ENCODE measurements at places on chromosomes 2 and 18. TPM values are rescaled to one million over a fixed set of nuclear protein-coding genes. Genes with fewer than 3 reads are reported as not detected.

- no peaks in the 10 kb centered on the region for H3K36me3 ChIP-seq
- H3K27me3 ChIP-seq: no peaks in the 10 kb centered on the region
- H3K4me3 ChIP-seq: no peak overlapping the region
- H3K27ac ChIP-seq: no peak overlapping the region
- DNase-seq: no peak
- H3K4me1 ChIP-seq: peaks cover 2% of the 10 kb centered on the region
Measured at GRCh38 chr2:119753041-119753929, 6.4 kb upstream of the PTPN4 start.

DNA sequence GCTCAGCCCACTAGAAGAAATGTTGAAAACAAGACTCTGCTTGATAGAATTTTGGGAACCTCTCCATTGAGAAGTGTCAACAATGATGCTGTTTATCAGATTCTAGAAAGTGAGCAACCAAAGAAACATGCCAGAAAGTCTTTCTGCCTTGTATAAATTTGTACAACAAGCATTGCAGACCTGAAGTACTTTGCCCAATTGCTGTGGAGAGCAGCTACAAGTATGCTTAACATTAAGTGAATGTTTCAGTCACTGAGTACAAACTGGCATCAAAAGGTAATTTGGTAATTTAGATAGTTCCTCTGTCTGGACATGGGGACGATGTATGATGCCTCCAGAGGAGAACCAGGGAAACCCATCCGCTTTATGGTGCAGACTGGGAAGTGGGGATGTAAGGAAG is 33.4 kb upstream of the SKA1 start:
- DNase-seq: no peak
- no peak overlapping the region for H3K4me3 ChIP-seq
- no peaks in the 10 kb centered on the region for H3K4me1 ChIP-seq
- no peaks in the 10 kb centered on the region for H3K36me3 ChIP-seq
- H3K27ac ChIP-seq: no peak overlapping the region

GRCh38 chr2:113376913-113377445 is 60.5 kb upstream of the ZNG1B start:
- no peak overlapping the region for H3K27ac ChIP-seq
- peaks cover 3% of the 10 kb centered on the region for H3K27me3 ChIP-seq
- H3K4me1 ChIP-seq: peaks cover 12% of the 10 kb centered on the region
- no peaks in the 10 kb centered on the region for H3K36me3 ChIP-seq

GRCh38 chr2:171346723-171347557 is 86.8 kb downstream of the METTL8 start:
- H3K4me3 ChIP-seq: no peak overlapping the region
- H3K27ac ChIP-seq: no peak overlapping the region
- no peaks in the 10 kb centered on the region for H3K27me3 ChIP-seq
- DNase-seq: no peak
- H3K36me3 ChIP-seq: peaks cover 7% of the 10 kb centered on the region
- peaks cover 37% of the 10 kb centered on the region for H3K4me1 ChIP-seq

- H3K4me1 ChIP-seq: no peaks in the 10 kb centered on the region
- no peak overlapping the region for H3K4me3 ChIP-seq
- H3K27me3 ChIP-seq: no peaks in the 10 kb centered on the region
- no peak for DNase-seq
Measured at GRCh38 chr18:55918444-55918843, 330.5 kb upstream of the TCF4 start.

DNA sequence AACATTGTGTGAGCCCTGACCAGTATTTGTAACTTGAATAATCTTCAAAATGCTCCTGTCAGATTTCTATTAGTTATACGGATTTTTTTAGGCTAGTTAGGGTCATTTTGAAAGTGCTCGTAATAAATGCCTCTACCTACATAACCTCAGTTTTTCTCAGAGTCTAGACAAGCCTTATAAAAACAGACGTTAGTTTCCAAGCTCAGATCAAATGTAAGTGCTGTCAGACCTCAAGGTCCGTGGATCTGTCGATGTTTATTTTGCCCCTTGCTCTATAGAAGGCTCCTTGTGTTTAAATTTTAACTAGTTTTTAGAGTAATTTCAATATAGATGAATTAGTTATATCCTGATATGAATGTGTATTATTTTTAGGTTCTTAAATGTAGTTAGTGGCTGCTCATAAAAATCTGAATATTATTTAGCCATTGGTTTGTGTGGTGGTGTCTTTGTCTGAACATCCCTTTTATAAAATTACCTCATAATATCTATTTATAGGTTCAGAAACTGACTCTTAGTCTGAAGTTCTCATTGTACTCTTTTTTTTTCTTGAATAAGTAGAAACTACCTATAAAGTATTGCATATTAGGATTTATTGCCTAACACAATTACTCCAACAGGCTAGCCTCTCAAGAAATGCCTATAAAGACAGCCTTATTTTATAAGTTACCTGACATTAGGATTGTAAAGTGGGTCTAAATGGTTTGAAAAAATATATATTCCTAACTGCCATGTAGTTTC is 71.1 kb downstream of the MTA3 start:
- peak overlapping the region; percentile 72 for H3K27ac ChIP-seq
- no peaks in the 10 kb centered on the region for H3K27me3 ChIP-seq
- peaks cover 20% of the 10 kb centered on the region for H3K36me3 ChIP-seq
- peaks cover 23% of the 10 kb centered on the region for H3K4me1 ChIP-seq

- H3K4me3 ChIP-seq: 0 out of 2 replicates have a peak overlapping the region, but pooled peaks have one; percentile 16
- no peak overlapping the region for H3K27ac ChIP-seq
- no peak for DNase-seq
Measured at GRCh38 chr18:59834267-59834666, 65.5 kb upstream of the PMAIP1 start.

- H3K27ac ChIP-seq: no peak overlapping the region
- no peak overlapping the region for H3K4me3 ChIP-seq
- peaks cover 26% of the 10 kb centered on the region for H3K36me3 ChIP-seq
Measured at GRCh38 chr18:10923141-10923540, 226.2 kb downstream of the PIEZO2 start.

GRCh38 chr2:199101487-199101886 is 356.3 kb downstream of the SATB2 start:
- H3K4me1 ChIP-seq: peaks cover 10% of the 10 kb centered on the region
- no peak overlapping the region for H3K4me3 ChIP-seq
- H3K36me3 ChIP-seq: no peaks in the 10 kb centered on the region
- no peak for DNase-seq
- no peak overlapping the region for H3K27ac ChIP-seq

- H3K4me1 ChIP-seq: peaks cover 27% of the 10 kb centered on the region
- no peak overlapping the region for H3K27ac ChIP-seq
- H3K36me3 ChIP-seq: no peaks in the 10 kb centered on the region
- H3K4me3 ChIP-seq: no peak overlapping the region
- DNase-seq: no peak
- H3K27me3 ChIP-seq: no peaks in the 10 kb centered on the region
Measured at GRCh38 chr18:48313792-48314191, 95.4 kb downstream of the ZBTB7C start.

DNA sequence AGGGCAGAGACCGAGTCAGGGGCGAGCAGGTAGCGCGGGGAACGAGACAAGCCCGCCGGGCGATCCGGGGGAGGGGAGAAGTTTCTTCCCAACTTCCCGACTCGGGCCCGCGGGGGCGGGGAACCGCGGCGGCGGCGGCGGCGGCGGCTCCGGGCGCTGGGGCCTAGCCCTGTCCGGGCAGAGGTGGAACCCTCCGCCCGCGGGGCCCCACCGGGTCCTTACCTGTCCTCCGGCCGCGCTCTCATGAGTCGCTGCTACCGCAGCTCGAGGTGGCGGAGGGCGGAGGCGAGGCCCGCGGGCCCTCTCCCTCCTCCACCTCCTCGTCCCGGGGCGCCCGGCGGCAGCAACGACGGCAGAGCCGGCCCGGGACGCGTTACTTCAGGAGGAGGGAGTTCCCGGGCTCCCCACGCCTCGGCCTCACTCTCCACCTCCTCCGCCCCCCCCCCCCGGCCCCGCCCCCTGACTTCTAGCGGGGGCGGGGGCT is at the start of gene YES1:
Gene YES1, minus strand, starts transcription at position 351 of the 484 bp plus-strand sequence. CDS start 55,415 bp downstream, outside the sequence.
- peak; percentile 57 for DNase-seq
- peak within 1 kb of the TSS; percentile 100 for H3K27ac ChIP-seq
- peaks cover 47% of the 10 kb centered on the region for H3K4me1 ChIP-seq
- no peaks in the 10 kb centered on the region for H3K36me3 ChIP-seq

DNA sequence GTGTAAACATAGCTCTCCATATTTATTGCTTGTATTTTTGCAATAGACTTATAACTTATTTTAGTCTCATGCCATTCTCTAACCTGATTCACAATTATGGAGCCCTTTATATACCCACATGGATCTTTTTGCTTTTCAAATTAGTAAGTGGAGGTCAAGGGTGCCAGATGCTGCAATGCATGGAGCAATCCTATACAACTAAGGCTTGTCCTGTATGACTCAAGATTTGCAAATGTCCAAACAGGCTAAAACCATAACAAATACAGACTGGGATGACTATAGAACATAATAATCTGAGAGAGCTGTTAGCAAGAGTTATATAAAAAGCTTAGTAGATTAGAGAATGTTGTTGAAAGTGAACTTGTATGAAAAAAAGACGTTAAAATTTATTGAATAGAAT is 690.4 kb upstream of the NRXN1 start:
- no peak overlapping the region for H3K27ac ChIP-seq
- no peak overlapping the region for H3K4me3 ChIP-seq
- H3K36me3 ChIP-seq: no peaks in the 10 kb centered on the region
- DNase-seq: no peak
- no peaks in the 10 kb centered on the region for H3K27me3 ChIP-seq

GRCh38 chr2:50221106-50221505 is 810.8 kb downstream of the NRXN1 start:
- DNase-seq: no peak
- no peaks in the 10 kb centered on the region for H3K27me3 ChIP-seq
- peaks cover 34% of the 10 kb centered on the region for H3K4me1 ChIP-seq
- H3K4me3 ChIP-seq: no peak overlapping the region
- H3K36me3 ChIP-seq: no peaks in the 10 kb centered on the region

- no peaks in the 10 kb centered on the region for H3K27me3 ChIP-seq
- DNase-seq: no peak
- H3K36me3 ChIP-seq: peaks cover 3% of the 10 kb centered on the region
- peaks cover 17% of the 10 kb centered on the region for H3K4me1 ChIP-seq
- H3K27ac ChIP-seq: no peak overlapping the region
- no peak overlapping the region for H3K4me3 ChIP-seq
Measured at GRCh38 chr2:100560216-100560830, 2.5 kb upstream of the PDCL3 start.

- peaks cover 15% of the 10 kb centered on the region for H3K36me3 ChIP-seq
- peak overlapping the region; percentile 62 for H3K27ac ChIP-seq
Measured at GRCh38 chr2:31269087-31269486, 35.1 kb downstream of the EHD3 start.

GRCh38 chr2:126527836-126528490 is 128.0 kb upstream of the GYPC start:
- no peak overlapping the region for H3K27ac ChIP-seq
- peaks cover 4% of the 10 kb centered on the region for H3K36me3 ChIP-seq
- no peaks in the 10 kb centered on the region for H3K4me1 ChIP-seq
- H3K27me3 ChIP-seq: peaks cover 7% of the 10 kb centered on the region
- H3K4me3 ChIP-seq: no peak overlapping the region

DNA sequence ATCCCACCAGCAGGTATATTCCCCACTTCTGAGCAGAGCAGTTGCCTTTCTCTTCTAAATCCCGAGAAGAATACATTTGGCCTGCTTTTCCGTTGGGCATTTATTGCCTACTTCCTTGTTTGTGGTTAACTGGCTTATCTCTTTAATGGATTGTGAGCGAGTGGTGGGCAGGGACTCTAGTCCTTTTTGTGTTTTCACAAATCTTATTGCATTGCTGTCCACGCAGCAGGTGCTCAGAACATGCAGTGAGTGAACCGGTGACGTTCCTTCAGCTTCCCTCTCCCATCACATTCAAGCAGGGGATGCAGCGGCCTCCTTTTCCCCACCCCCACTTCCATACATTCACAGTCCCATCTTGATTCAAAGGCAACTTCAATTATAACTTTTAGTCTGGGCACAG is 28.9 kb upstream of the GAREM2 start:
- peaks cover 8% of the 10 kb centered on the region for H3K4me1 ChIP-seq
- no peaks in the 10 kb centered on the region for H3K27me3 ChIP-seq

- peaks cover 17% of the 10 kb centered on the region for H3K36me3 ChIP-seq
- H3K27me3 ChIP-seq: no peaks in the 10 kb centered on the region
- H3K27ac ChIP-seq: no peak overlapping the region
- H3K4me3 ChIP-seq: no peak overlapping the region
- no peak for DNase-seq
- peaks cover 7% of the 10 kb centered on the region for H3K4me1 ChIP-seq
Measured at GRCh38 chr18:32049393-32050171, 31.0 kb downstream of the RNF125 start.

DNA sequence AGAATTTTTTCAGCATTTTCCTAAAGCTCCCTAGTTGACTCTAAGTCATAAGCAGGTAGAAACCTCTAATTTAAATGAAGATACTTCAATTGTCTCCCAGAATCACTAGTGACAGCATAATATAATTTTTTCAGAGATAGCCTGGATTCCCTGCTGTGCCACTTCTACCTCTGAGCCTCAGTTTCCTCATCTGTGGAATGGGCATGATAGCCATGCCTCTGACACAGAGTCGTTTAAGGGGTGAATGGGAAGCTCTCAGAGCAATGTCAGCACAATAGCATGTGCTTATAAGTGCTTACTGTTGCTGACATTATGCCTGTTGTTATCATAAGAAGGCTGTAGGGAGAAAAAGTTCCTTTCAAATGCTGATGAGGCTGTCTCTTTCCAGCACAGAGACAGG is 48.0 kb downstream of the SFXN5 start:
- no peak overlapping the region for H3K4me3 ChIP-seq
- H3K27me3 ChIP-seq: no peaks in the 10 kb centered on the region
- H3K36me3 ChIP-seq: no peaks in the 10 kb centered on the region
- no peak for DNase-seq
- peaks cover 11% of the 10 kb centered on the region for H3K4me1 ChIP-seq

DNA sequence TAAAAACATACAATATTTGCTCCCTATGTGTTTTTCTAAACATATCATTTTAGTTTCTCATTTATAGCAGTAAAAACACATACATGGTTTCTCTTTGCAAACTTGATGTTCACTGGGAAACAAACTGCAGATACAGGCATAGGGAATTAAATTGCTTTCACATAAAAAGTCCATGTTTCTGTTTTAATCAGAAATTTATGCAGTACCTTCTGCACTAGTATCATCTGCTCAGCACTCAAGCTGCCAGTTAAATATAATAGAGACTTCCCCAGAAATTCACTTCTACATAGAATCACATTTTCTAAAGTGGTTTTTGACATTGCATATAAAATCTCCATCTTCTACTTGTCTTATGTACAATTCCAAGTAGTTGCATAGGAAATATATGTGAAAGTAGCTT is 1107.3 kb upstream of the NRXN1 start:
- no peak for DNase-seq
- no peak overlapping the region for H3K27ac ChIP-seq
- no peaks in the 10 kb centered on the region for H3K36me3 ChIP-seq
- H3K4me3 ChIP-seq: no peak overlapping the region
- H3K27me3 ChIP-seq: no peaks in the 10 kb centered on the region
- no peaks in the 10 kb centered on the region for H3K4me1 ChIP-seq

DNA sequence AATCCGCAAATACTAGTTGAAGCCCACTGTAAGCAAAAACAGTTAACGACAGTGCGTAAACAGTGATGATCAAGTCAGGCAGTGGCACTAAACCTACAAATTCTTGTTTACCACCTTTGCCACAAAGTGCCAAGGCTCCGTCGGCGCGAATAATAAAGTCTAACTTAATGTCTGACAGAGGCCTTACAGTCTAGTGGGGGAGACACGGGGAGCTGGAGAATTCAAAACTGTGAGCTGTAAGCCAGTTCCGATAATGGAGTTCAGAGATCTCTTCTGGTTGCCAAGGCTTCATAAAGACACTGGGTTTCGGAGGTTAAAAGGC is 284 bp upstream of the EXOC6B start:
- peak overlapping the region; percentile 99 for H3K4me3 ChIP-seq
- no peaks in the 10 kb centered on the region for H3K36me3 ChIP-seq
- H3K4me1 ChIP-seq: peaks cover 28% of the 10 kb centered on the region
- peaks cover 3% of the 10 kb centered on the region for H3K27me3 ChIP-seq

HOXD4 gene
- not detected for total RNA-seq

ZNF385B gene
- total RNA-seq: 2.2 TPM

ESPNL gene
- total RNA-seq: 1.4 TPM
